ELR (cell line): ENCODE measurements at places on chromosomes 2 and 18.

GRCh38 chr2:236257136-236257535 lies 7.1 kb downstream of the ASB18 start:
- DNase-seq: no peak

GRCh38 chr2:195649629-195650190 lies 7.3 kb upstream of the SLC39A10 start:
- DNase-seq: no peak

DNA sequence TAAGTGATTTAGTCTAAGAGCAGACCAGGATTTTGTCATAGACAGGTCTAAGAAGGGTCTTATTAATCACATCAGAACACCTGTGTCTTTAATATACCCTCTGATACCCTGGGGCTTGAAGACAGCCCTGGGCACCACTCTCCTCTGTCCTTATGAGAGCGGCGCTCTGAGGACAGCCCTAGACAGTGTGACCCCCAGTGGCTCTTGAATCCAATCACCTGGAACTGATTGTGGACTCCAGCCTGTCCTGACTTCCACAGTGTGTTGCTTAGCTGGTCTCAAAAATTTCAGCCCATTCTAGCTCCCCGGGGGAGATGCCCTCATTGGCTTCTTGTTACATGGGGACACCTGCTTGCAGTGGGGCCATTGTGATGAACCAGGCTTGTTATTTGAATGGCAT lies 195.8 kb upstream of the SMAD2 start:
- DNase-seq: no peak

GRCh38 chr18:52499016-52499415 lies 159.0 kb downstream of the DCC start:
- no peak for DNase-seq

DNA sequence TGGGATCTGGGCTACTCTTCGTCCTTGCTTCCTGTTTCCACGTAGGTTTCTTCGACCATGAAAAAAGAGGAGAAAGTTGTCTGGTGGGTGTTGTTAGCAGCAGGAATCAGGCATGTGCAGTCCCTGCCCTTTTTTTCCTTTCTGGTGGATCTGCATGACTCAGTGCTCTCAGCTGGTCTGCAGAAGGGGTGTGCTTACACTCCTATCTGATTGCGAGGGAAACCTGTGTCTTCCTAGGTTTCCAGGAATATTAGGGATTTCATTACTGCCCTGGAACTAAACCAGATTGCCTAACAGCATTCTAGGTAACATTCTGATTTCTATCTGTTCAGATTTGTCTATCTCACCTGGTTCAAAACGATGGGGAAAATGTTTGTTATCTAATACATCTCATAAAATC lies 174.3 kb downstream of the CCDC102B start:
- no peak for DNase-seq

DNA sequence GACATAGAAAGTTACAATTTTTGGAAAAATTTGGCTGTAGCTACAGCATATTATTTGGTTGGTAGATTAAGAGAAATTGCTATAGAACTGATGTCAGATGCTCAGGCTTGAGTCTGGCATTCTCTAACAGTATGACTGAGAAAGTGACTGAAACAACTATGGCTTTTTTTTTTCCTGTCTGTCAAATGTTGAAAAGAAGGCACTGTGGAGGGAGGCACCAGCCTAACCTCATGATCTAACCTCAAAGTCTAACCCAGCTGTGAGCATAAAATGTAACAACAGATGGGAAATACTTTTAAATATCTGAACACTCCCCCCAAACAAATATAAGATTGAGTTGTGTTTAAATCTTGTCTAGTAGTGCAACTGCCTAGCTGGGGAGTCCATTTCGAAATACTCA lies 629.1 kb downstream of the LRP1B start:
- DNase-seq: no peak
